ENCODE measurements at places on chromosomes 2 and 18.

DNA sequence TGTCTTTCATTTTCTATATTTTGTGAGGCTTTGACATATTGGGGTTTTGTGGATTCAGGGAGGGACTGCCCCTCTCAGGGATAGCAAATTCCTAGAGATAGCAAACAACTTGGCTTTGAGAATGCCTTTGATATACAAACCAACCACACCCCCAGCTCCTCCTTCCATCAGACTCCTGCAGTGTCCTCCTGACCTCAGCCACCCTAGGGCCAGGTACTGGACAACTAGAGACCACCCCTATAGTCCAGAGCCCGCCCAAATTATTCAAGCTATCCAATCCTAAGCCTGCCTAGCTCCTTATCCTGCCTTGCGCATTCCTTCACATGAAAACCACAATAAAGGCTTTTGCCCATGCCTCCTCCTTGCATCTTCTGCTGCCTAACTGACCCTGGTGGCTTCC, 22.9 kb upstream of the STAM2 start:
- no peak for DNase-seq

- peak; percentile 67 for DNase-seq
These were observed 25.9 kb downstream of the CD28 start for GRCh38 chr2:203732092-203732952.

- no peak for DNase-seq
These were observed 297.1 kb downstream of the AGPS start for GRCh38 chr2:177689623-177690022.

GRCh38 chr2:75361486-75361885, 162.2 kb upstream of the TACR1 start:
- DNase-seq: no peak

- peak; percentile 22 for DNase-seq
These were observed 35.8 kb downstream of the SKOR2 start for GRCh38 chr18:47215554-47216138.

GRCh38 chr18:57077786-57078552, 68.9 kb upstream of the BOD1L2 start:
- DNase-seq: no peak

DNA sequence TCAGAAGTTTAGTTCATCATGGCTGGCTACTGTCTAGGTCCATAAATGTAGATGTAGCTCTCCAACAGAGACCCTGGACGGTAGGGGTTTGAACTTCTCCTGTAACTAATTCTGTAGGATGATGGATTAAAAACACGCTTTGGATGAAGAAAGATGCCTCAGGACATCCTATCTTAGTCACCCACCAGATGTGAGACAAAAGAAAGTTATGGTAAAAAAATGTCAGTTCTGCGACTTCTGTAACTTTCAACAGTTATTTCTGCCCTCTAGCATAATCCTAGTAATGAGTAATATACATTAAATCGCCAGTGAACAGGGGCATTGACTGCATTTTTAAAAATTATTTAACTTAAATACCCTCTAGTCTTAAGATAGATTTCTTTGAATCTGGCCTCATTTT, 210.1 kb upstream of the LRATD1 start:
- no peak for DNase-seq

Measured in NCI-H524 treated with DMSO at 0.1 percent for 48 hours (cell line).